Brain microvascular endothelial cell (primary cell): ENCODE measurements at places on chromosomes 7 and 10.
A peak's percentile ranks its signal among the peaks of the same experiment; 100 is the strongest.

DNA sequence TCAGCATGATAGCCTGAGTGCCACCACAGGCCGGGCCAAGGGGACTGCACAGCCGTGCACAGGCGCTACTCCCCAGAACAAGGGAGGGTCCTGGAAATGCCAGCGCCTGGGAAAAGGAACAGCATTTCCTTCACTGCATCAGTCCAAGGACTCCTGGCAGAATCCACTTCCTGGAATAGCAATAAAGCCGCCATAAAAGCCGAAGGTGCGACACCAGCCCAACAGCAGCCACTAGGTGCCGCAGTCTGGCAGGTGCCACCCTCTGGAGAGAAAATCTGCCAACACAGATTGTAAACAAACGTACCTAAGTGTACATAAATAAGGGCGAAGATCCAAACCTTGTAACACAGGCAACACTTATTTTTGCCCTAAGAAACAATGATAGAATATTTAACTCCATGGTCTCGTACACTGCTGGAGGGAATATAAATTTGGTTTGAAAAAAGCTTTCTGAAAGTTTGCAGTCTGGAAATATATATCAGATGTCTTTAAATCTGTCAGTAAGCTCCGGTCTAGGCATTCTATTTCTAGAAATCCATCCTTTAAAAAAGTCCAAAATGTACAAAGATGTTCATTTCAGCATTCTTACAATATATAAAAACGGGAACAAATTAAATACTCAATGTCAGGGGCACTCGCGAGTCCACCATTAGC is 22.2 kb downstream of the VOPP1 start:
- DNase-seq, result no peak

DNA sequence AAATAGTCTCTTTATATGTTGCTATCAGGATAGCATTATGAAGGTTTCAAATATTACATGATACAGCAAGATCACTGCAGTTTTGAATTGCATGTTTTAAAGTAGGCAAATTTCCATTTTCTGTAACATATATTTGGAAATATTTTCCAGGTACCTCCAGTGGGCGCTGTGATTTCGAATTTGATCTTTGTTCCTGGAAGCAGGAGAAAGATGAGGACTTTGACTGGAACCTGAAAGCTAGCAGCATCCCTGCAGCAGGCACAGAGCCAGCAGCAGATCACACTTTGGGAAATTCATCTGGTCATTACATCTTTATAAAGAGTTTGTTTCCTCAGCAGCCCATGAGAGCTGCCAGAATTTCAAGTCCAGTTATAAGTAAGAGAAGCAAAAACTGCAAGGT is 299.0 kb downstream of the MALRD1 start:
- DNase-seq, result no peak

- DNase-seq, result no peak
These were observed 220.6 kb upstream of the RHOBTB1 start for GRCh38 chr10:61164458-61165160.

DNA sequence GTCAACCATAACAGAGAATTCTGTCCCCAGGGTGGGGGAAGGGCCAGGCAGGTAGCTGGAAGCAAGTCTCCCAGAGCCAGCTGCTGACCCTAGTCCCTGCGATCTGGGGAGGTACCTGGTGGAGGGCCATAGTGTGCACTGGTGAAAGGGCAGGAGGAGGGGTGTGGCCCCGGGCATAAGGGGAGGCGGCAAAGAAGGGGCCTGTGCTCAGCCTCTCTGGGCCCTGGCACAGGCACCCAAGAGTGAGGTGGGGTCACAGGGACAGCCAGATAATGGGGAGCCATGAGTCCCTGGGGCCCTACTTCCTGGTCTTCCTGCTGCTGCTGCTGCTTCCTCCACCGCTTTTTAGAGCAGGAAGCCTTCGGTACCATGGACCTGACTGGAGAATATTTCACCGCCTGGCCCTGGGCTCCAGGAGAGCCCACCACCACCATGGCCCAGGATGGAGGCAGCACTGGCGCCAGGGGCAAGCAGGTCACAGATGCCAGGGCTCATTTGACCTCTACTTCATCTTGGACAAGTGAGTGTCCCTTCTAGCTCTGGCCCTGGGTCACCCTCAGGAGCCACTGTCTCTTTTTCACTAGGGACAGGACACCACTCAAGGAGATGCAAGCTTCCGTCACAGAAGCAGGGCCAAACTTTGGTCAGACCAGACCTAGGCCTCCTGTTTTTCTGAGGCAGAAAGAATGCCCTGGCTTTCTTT is at the start of gene ANTXRL:
TSS of gene ANTXRL (plus strand) at position 7 of the 703 bp plus-strand sequence. CDS start at position 273, 266 bp downstream.
- DNase-seq, result no peak

GRCh38 chr7:13827716-13828115 is 161.8 kb downstream of the ETV1 start:
- DNase-seq, result no peak

- no peak for DNase-seq
These were observed 30.2 kb downstream of the CHN2 start for GRCh38 chr7:29224726-29225125.

DNA sequence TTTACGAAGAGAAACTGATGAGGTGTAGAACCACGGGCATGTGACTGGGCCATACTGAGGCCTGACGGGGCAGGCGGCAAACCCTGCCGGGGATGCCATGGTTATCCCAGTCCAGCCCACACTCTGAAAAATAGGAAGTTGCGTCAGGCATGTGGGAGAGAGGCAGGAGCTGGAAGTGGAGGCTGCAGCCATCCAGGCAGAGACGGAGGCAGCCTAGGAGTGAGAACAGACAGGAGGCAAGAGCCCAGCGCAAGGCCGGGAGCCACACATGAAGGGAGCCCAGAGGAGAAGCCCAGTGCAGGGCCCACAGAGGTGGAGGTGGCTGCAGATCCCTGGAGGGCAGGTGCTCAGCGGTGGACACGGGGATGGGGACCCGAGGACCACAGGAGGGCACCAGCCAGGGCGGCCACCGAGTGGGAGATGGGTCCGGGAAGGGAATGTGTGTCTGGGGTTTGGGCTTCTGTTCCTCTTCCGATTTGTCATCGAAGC is 175.2 kb upstream of the PPP2R2D start:
- no peak for DNase-seq

- no peak for DNase-seq
These were observed 906.8 kb downstream of the CNTNAP2 start for GRCh38 chr7:147023440-147023839.

GRCh38 chr10:126937026-126937425 is 31.8 kb downstream of the DOCK1 start:
- DNase-seq, result no peak

DNA sequence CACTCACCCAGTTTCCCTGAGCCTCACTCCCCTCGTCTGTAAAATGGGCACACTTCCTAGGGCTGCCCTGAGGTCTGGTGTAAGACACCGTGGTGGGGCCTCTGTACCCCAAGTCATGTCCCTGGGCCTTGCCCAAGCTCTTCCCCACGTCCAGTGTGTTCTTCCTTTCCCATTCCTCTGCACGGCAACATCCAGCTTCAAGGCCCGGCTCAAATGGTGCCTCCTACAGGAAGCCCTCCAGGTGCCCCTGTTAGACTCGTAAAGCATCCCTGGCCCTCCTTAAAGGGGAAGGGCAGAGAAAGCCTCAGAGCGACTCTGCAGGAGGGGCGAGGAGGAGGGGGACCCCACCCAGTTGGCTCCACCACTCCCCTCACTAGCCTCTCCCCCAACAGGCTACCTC is 8.6 kb downstream of the SLC29A4 start:
- DNase-seq, result no peak

DNA sequence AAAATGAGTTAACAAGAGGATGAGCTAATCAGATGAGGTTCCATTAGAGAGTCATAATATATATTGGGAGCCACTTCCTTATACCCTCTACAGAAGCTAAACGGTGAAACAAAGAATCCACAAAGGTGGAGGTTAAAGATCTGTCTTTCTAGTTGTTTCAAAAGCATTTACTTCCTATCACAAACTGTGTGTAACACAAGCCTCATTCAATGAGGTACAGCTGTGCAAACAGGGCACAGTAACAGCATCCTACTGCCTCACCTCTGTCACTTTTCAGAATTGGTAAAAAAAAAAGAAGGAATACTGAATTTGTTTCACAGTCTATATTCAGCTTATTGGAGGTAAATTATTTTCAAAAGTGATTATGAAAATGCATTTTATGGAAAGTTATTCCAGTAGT is 128.7 kb downstream of the AGMO start:
- DNase-seq, result no peak

DNA sequence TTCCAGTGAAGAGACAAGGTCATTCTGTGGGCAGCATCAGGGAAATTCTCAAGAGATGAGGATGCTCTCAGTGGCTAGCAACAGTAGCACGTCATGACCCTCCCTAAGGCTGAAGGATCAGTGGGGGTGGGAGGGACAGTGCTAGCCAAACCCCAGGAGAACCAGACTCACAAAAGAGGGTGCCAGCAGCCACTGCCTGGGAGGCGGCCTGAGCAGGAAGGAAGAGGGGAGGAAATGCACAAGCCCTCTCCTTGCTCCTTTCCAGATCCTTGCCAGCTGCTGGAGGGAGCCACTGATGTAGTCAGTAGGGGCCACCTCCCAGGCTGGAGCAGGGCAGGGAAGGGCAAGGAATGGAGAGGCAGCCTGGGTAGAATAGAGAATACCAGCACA is 302.7 kb downstream of the RPS24 start:
- peak; percentile 73 for DNase-seq

DNA sequence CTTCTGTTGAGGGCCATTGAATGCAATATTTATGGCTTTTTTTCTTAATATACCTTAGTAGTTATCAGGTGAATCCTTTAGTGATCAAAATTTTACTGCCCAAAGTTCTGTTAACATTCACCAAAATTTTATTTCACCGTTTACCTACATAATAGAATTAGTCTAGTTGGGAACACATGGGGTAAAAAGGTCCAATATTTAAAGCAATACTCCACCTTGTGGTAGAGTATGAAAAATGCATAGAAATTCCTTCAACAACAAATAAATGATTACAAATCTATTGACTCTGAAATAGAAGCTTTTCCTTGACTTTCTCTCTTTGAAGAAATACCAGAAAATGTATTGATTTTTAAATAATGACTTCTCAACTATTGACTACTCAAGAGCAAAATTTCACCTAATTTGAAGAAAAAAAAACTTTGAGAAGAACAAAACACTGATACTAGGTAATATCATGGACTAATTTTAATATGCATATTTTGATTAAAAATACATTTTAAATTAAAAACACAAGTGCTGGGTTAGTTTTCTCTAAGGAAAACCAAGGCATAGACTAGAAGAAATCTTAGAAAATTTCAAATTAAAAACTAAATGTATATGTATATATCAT is 43.3 kb downstream of the POLR1F start:
- no peak for DNase-seq

GRCh38 chr7:47435889-47436312 is 146.0 kb downstream of the TNS3 start:
- peak; percentile 81 for DNase-seq

GRCh38 chr7:116576350-116577319 is 51.8 kb downstream of the CAV1 start:
- DNase-seq, result peak; percentile 93

DNA sequence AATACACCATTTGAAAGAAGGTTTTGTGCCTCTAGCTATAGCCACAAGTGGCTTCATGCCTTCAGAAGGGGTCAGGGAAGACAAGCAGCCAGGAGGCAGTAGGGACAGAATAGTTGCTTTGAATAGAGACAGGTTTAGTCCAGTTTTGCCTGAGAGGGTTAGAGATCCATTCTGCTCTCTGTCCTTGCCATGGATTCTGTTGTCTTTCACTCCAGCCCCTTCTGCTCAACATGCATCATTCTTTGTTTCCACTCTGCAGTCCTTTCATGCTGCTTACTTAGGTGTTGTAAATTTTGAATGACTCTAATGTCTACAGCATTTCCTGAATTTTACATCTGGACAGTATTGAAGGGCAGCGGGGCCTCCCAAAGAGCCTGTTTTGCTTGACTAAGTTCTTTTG is 60.3 kb downstream of the CNTNAP2 start:
- no peak for DNase-seq

GRCh38 chr7:102096706-102097427 is 189.8 kb upstream of the SH2B2 start:
- DNase-seq, result no peak

DNA sequence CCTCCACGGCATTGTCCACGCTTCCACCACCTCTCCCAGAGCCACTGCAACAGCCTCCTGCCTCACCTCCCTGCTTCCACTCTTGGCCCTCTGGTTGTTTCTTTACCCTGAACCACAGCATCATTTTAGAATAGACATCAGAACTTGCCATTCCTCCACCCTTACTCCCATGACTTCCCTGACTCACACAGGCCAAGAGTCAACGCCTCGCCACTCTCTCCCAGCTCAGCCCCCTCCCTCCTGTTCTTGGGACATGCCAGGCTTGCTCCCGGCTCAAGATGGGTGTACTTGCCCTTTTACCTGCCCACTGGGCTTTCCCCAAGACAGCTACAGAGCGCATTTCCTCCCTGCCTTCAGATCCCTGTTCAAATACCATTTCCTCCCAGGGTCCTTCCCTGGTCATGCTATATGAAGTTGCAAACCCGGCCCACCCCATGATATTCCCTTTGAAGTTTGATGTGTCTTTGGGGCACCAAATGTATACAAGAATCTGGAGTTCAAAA is 429.1 kb downstream of the RPS24 start:
- peak; percentile 6 for DNase-seq

- no peak for DNase-seq
These were observed 91.2 kb downstream of the SPAG6 start for GRCh38 chr10:22436526-22436892.

- no peak for DNase-seq
These were observed 65.9 kb downstream of the CREB3L2 start for GRCh38 chr7:137935884-137936508.

- DNase-seq, result no peak
These were observed 18.3 kb downstream of the STEAP1B start for GRCh38 chr7:22481726-22482125.

- peak; percentile 46 for DNase-seq
These were observed 598 bp upstream of the ZEB1 start for GRCh38 chr10:31318382-31318853.

DNA sequence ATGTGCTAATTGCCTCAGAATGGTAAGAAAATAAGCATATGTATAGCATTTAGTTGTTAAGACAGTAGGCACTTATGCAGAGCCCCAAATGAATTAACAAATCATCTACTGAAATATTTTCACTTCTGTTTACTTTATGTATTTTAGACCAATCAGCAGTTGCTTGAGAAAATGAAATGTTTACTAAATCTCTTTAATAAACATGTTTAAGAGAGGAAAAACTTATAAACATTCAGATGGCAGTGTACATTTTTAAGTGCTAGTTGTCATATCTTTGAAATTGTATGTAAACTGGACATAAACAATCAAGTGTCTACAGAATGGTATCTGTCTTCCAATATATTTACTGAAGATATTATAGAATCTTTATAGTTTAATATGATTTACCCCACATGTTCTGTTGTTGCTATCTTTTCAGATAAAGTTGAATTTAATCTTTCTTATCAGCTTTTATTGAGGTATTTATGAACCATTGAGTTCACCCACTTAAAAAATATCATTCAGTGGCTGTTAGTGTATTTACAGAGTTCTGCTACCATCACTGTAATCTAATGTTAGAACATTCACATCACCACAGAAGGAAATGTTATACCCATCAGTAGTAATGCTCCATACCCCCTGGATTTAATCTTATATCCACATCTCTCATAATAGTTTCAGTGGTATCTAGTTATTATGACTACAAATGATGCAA is 264.3 kb downstream of the ADK start:
- DNase-seq, result no peak
